ENCODE measurements at places on chromosomes 2 and 18. TPM values are rescaled to one million over a fixed set of nuclear protein-coding genes. Genes with fewer than 3 reads are reported as not detected.

The ZNF513 gene
- total RNA-seq, result 12.8 TPM

The IL37 gene
- not detected for total RNA-seq

GRCh38 chr2:43041173-43041591 lies 185.2 kb downstream of the ZFP36L2 start:
- no peak for DNase-seq

GRCh38 chr2:144905956-144906355 lies 386.0 kb upstream of the ZEB2 start:
- DNase-seq, result no peak

GRCh38 chr2:218713922-218714321 lies 3.3 kb downstream of the TTLL4 start:
- DNase-seq, result no peak

- DNase-seq, result no peak
Measured at GRCh38 chr18:32958746-32959145, 185.9 kb upstream of the KLHL14 start.

GRCh38 chr2:215878476-215879063 lies 134.8 kb downstream of the MREG start:
- DNase-seq, result no peak
